ENCODE measurements at places on chromosomes 2 and 18. TPM values are rescaled to one million over a fixed set of nuclear protein-coding genes. Genes with fewer than 3 reads are reported as not detected.

GRCh38 chr2:97906307-97906706, 89.4 kb downstream of the TMEM131 start:
- DNase-seq = no peak

DNA sequence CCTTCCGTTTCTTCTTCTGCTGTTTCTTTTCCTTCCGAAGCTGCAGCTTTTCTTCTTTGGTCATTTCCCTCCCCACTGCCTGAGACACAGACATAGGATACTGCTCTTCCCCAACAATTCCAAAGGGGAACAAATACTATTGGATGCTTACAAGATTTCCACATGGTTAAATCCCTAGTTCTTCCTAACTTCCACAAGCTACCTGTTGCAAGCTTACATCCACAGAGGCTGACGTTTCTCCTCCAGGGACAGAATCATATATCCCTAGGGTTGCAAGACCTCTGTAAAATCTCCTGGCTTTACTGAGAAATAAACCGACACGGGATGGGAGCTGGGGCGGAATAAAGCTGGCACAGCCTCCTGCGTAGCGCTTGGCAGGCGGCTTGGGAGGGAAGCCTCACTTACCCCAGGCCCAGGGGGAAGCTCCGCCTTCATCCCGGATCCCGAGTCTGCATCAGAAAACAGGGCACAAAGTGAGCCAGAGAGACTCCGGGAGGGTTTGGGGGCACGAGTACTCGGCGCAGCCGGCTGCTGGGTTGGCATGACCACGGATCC, 590 bp downstream of the EIF2B4 start:
- peak; percentile 28 for DNase-seq

DNA sequence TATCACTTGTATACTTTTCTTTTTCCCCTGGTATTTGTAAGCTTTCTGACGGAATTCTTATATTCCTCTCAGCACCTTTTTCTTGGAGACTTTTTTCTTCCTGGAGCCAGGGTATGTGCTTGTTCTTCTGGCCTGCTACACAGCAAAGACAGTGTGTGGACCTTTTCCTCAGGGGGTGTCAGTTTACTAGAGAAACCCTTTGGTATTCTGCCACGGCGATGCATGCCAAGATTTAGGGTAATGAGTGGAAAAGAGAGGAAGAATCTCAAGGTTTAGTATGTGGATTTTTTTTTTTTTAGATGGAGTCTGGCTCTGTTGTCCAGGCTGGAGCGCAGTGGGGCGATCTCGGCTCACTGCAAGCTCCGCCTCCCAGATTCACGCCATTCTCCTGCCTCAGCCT, 152.2 kb downstream of the PHLPP1 start:
- no peak for DNase-seq

DNA sequence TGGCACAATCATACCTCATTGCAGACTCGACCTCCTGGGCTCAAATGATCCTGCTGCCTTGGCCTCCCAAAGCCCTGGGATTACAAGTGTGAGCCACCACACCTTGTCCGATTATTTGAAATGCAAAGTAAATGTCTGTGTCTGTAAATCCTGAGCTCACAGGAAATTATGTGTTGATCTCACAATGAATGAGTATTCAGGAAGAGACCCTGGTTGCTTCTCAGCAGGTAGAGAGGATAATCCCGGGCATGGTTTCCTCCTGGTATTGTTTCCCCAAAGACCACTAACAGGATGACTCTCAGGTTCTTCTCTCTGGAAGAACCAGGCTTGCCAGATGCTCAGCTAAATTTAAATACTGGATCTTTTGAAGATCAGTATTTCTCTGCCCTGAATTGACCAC, 147.6 kb downstream of the LDLRAD4 start:
- no peak for DNase-seq

- DNase-seq = no peak
Measured at GRCh38 chr18:23506393-23506792, 3.1 kb downstream of the RMC1 start.

The ZBTB7C gene
- total RNA-seq = 0.09 TPM

The CD207 gene
- total RNA-seq = not detected
